Stimulated activated CD8-positive, alpha-beta memory T cell treated with anti-CD3 and anti-CD28 coated beads, Interleukin-4, amount 100 ng/mL, for 48 hours (primary cell): ENCODE measurements at places on chromosomes 7 and 10.

DNA sequence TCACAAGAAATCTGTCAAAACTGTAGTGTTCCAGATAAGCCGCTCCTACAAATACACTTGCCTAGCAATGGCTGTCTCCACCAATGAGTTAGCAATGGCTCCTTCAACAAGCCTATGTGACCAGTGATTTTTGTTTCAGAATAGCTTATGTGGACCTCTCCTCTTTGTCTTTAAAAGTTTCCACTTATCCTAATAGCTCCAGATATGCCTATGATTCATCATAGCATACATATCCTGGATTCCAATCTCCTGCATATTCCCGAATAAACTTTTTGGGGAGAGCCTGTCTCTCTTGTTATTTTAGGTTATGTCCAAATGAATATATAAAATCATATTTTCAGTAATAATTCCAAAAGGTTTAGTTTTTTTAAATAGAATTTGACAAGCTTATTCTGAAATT, 510.6 kb downstream of the ARL4A start:
- no peak for DNase-seq

- DNase-seq: no peak
These were observed 526.5 kb downstream of the PARD3 start for GRCh38 chr10:34288634-34289033.

DNA sequence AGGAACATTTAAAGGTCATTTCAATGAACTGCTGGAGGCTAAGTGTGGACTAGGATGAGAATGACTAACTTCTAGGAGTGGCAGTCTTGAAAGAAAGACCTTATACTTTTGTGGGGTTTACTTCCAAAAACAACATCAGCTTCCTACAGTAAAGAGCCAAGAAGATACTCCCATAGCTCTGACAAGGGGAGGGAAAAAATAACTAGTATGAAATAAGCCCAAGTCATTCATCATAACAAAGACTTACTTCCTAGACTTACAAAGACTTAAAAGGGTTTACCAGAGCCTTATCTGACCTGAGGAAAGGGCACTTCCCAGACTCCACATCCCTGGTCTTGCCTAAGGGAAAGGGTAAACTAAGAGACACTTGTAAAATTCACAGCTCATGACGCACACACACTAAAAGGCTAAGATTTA, 31.7 kb downstream of the ARHGAP12 start:
- DNase-seq: no peak

DNA sequence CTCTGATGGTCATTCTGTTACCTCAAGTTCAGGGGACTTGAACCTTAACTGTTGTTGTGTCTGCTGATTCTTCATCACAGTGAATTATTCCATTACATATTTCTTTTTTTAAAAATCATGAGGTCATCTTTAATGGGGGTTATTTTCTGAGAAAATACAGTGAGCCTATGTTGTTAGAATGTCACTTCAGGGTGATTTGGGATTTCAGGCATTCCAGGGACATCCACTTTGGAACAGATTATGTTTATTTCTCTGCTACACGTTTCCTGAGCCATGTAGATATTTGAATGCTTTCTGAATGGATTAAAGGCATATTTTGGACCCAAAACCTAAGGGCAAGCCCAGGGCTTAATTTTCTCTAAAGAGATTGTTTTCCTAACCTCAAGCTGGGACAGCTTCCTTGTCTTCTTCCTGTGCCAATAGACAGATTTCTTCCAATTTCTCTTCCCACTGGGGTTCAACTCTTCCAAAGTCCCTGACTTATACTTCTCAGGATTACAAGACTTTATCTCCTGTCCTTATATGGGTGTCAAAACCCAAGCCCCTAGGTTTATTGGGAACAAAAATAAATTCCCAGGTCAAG, 271.7 kb downstream of the ARHGAP12 start:
- DNase-seq: no peak
